ENCODE measurements at places on chromosomes 6 and 20. TPM values are rescaled to one million over a fixed set of nuclear protein-coding genes. Genes with fewer than 3 reads are reported as not detected.

The SLCO4A1 gene
- 2.2 TPM for total RNA-seq

The HLA-DRA gene
- not detected for total RNA-seq

The GCLC gene
- 8.1 TPM for total RNA-seq

The BPIFB2 gene
- total RNA-seq, result not detected

The DDX27 gene
- total RNA-seq, result 24.3 TPM

The MRAP2 gene
- 0.13 TPM for total RNA-seq

The HDDC2 gene
- total RNA-seq, result 69.9 TPM

The OOEP gene
- not detected for total RNA-seq

The RCAN2 gene
- total RNA-seq, result 0.89 TPM

The NCOA7 gene
- 11.1 TPM for total RNA-seq

The HDGFL1 gene
- total RNA-seq, result not detected

The ENPP1 gene
- total RNA-seq, result 5.4 TPM

The SEMG2 gene
- not detected for total RNA-seq

The C20orf204 gene
- total RNA-seq, result not detected

The SLC17A2 gene
- total RNA-seq, result not detected

The SLC22A16 gene
- total RNA-seq, result not detected

The BMP7 gene
- total RNA-seq, result 2.4 TPM

The HLA-DRB1 gene
- 0.16 TPM for total RNA-seq

The TUBB1 gene
- not detected for total RNA-seq

The ETV7 gene
- 0.33 TPM for total RNA-seq

The FKBP5 gene
- total RNA-seq, result 48.2 TPM

The GLYATL3 gene
- total RNA-seq, result not detected

The SLC17A9 gene
- total RNA-seq, result 33.6 TPM

The CLPSL2 gene
- not detected for total RNA-seq

The MYL9 gene
- total RNA-seq, result 170 TPM

The DAAM2 gene
- total RNA-seq, result 5.2 TPM

The VSTM2L gene
- total RNA-seq, result 2.0 TPM

The GMPR gene
- 2.4 TPM for total RNA-seq
